ENCODE measurements at places on chromosomes 4 and X.

DNA sequence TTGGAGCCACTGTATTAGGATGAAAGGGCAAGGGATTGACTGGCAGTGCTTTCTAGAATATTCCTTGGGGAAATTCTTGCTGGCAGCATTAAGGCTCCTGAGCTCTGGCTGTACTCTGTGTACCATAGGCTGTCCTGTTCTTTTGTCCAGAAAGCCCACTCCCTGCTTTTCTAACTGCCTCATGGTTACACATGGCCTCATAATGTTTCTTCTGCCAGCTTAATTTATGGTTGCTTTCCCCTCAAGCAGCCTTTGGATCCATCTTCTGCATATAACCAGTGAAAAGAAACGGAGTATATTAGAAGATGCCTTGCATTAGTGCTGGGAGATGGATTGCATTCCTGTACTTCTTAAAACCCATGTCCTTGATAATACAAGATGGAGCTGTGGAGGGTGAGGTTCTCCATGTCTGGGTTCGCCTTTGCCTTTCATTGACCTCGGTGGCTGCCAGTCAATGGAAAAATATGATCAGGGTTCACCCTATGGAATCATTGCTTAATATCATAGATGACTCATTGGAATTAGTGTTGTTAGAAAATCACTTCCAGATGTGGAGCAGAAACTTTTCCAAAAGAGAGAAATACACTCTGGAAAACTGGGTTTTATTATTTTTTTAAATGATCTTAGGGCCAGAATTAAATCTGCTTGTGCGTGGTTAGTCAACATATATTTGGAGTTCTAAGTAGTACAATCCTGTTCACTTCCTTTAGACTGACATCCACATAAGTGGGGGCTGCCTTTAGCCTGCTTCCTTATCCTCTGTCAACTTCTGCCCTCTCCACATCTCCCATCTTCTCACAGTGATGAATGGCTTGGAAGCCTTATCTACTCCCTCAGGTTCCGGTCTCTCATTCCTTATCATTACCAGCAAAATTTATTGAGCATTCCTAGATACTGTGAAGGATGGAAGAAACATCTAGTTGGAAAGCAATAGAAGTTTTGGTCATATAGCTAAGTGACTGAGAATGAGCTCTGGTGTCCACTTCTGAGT is 24.9 kb downstream of the DOCK11 start:
- DNase-seq = no peak

DNA sequence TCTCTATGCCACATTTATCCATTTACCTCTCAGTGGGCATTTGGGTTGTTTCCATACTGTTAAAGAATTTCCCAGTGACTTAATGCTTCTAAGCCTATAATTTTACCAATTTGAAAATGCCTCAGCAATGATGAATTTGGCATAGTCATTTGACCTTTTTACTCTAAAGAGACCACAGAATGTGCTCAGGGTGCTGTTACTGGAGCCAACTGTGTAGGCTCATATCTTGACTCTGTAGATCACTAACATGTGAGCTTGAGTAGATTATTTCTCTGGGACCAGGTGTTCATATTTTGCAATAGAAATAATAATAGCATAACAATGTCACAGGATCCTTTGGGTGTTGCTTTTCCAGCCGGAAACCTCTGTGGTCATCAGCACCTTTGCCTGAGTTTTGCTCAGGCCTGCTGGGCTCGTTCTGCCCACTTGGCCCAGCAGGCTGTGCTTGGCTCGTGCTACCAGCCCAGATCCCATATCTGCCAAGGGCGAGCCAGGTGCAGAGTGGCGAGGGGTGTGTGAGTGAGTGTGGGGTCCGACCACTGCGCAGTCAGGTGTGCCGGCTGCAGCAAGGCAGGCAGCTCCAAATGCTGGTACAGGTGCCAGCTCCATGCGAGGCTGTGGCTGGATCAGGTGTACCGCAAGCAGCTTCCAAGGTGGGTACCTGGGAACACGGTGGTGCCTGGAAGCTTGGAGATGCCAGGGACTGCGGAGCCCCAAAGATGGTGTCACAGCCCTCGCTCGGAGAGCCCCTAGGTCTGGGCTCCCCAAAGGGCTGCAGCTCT is 70.6 kb upstream of the ANK2 start:
- DNase-seq = no peak

DNA sequence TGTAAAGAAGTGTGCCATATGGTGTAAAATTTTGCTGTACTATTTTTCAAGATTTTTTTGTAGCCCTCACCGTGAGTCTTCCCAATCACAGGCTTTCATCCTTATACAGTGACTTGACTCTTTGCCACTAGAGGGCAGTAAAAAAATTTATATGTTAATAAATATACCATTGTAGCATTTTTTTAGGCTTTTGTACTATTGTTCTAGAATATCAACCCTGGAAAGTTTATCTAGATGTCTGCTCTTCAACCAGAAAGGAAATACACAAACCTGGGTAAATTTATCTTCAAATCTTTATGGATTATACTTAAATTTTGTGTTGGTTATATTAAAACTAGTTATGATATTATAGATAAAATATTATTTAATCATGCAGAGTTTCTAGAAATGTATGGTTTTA is 235.3 kb downstream of the TENM3 start:
- no peak for DNase-seq

DNA sequence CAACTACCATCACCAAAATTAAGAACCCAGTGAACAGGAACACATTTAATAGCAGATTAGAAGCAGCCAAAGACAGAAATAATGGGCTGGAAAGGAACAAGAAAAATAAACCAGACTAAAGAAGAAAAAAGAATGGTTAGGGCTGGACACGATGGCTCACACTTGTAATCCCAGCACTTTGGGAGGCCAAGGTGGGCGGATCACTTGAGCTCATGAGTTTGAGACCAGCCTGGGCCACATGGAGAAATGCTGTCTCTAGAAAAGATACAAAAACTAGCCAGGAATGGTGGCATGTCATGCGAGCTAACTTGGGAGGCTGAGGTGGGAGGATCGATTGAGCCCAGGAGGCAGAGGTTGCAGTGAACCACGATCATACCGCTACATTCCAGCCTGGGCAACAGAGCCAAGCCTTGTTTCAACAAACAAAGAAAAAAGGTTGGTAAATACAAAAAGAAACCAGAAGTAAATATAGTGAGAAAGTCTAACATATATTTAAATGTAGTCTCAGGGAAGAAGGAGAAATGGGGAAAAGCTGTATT is 102.0 kb downstream of the AFAP1 start:
- DNase-seq = no peak

- no peak for DNase-seq
These were observed 11.1 kb upstream of the GPM6A start for GRCh38 chr4:175823015-175823742.

DNA sequence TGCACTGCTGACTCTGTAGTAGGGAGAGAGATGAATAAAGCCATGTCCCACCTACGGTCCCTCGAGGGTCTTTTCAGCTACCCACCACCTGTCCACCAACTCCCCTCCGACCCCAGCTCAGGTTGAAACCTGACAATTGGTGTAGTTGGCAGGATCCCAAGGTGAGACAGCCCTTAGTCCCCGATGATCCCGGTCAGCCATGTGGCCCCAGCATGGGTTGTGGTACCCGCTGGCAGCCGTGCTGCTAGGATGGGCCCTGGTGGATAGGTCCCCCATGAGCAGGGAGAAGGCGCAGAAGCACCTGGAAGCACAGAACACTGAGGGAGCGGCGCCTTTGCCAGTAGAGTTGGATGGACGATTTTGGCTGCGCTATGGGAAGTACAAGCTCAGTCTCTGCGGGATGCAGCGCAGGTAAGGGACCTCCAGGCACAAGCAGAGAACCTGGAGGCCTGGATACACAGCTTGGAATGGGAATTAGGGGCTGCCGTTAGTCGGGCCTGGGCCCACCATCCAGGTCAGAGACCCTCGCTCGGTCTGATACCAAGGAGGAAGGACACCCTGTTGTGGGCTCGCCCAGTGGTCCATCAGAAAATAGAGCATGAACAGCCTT is 694.6 kb upstream of the AGA start:
- DNase-seq = no peak

DNA sequence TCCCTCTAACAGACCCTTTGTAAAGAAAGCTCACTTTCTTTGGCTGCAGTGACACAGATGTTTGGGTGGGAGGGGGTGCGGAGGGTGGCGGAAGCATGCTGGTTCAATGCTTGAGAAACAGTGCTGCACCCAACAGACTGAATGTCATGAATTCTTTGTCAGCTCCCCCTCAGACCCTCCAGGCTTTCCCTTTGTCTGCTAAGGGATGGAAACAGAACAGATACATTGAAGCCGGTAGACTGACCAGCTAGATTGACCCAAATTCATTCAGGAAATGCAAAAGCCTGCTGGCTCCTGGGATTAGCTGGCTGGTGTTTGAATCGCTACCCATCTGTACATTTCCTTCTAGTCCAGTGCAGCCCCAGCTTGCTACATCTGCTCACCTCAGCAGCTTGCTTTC is 90.8 kb upstream of the PAK3 start:
- no peak for DNase-seq

- no peak for DNase-seq
These were observed 16.3 kb upstream of the NEUROG2 start for GRCh38 chr4:112532267-112532666.

- no peak for DNase-seq
These were observed 65.4 kb downstream of the SPRY1 start for GRCh38 chr4:123462007-123462406.

DNA sequence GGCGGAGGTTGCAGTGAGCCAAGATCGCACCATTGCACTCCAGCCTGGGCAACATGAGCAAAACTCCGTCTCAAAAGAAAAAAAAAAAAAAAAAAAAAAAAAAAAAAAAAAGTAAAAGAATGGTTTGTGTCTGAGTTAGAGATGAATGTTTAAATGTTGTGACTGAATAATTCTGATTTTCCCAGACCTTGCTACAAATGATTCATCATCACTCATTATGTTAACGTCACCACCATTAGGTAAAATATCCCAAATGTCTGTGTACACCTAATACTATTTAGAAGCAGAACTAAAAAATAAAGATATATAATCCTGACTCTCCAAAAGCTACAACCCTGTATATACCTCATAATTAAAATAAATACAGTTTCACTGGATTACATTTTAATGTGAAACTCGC is 70.8 kb downstream of the HHIP start:
- DNase-seq = no peak

DNA sequence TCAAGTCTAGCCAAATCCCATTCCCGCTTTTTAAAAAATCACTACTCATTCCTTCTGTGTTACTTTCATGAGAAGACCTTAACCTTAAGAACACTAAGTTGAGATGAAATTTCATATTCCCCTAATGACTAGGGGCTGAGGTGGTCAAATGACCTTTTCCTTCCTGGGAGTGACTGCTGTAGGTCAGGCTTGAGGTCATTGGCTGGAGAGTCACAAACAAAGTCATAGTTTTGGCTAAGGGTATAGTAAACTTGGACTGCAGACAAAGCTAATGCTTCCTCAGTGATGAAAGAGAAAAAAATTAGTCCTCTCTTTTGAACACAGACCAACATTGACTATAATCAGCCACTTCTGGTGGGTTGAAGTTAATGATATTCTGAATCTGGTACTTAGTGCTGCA is 16.0 kb upstream of the FGF2 start:
- DNase-seq = no peak

DNA sequence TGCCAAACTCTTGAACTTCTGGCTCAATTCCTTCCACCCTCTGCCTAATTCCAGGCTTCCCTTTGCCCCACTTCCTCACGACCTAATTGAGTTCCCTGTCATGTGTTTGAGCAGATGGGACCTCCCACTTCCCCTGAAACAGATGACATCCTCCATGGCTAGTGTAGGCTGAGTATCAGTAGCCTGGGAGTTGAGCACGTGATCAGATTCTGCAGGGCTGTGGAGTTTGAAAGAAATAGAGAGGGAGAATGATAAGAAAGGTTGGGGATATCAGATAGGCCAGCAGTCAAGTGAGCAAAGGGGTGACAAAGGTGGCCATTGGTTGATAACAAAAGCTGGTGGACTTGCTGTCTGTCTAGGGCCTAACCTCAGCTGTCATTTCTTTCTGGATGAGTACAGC is 18.8 kb upstream of the NWD2 start:
- DNase-seq = no peak

- no peak for DNase-seq
These were observed 415.0 kb downstream of the ZNF674 start for GRCh38 chrX:46130247-46130646.
